ENCODE measurements at places on chromosomes 6 and 20. TPM values are rescaled to one million over a fixed set of nuclear protein-coding genes. Genes with fewer than 3 reads are reported as not detected.

DNA sequence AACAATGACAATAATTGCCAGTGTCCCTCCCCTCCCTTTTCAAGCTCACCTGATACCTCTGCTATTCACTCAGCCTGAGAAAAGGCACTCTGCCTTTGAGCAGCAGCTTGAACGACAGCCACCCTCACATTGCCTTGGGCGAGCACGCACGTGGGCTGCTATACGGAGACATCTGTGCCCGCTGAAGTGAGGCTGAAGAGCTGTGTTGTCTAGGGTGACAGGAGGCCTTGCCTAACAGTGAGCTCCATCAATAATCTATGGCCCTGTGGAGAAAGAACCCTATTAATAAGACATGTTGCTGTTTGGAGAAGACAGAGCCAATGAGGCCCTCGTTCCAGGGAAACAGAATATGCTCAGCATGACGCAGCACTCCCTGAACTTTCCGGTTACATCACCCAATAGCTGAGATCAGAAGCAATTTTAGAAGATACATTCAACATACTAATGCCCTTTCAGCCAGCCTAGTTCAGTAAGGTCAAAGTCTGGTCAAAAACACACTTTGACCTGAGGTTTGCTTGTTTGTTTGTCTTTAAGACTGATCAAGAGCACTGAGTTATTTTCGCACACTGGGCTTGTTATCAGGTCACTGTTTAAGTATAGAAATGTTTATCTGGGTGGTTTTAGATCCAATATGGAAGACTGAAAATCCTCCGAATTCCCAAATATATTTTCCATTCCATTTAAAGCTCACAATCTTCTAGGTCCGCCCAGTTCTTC is 30.6 kb downstream of the RBM24 start:
- no peak for DNase-seq

- DNase-seq: no peak
Observed at GRCh38 chr6:49004801-49005200, 458.3 kb downstream of the MMUT start.

Gene ZFP64
- 23.4 TPM for total RNA-seq

DNA sequence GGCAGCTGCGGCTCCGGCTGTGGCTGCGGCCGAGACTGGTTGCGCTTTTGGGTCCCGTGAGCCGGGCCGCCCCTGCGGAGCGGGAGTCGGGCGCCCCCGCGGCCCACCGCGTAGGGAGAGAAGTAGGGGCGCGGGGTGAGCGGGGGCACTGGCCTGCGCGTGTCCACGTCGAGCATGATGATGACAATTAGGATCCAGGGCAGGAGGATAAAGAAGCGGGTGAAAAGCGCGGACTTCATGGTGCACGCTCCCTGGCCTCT is 739 bp downstream of the B3GAT2 start:
- DNase-seq: no peak

GRCh38 chr6:24987446-24988115 is 51.8 kb upstream of the RIPOR2 start:
- no peak for DNase-seq

- DNase-seq: peak; percentile 5
Observed at GRCh38 chr6:170030284-170030815, 260.5 kb downstream of the DLL1 start.

Gene PBOV1
- not detected for total RNA-seq

Measured in uterus (tissue), 4 donors.